Thymus (tissue), 14 donors: ENCODE measurements at places on chromosomes 2 and 18.
A peak's percentile ranks its signal among the peaks of the same experiment; 100 is the strongest.

DNA sequence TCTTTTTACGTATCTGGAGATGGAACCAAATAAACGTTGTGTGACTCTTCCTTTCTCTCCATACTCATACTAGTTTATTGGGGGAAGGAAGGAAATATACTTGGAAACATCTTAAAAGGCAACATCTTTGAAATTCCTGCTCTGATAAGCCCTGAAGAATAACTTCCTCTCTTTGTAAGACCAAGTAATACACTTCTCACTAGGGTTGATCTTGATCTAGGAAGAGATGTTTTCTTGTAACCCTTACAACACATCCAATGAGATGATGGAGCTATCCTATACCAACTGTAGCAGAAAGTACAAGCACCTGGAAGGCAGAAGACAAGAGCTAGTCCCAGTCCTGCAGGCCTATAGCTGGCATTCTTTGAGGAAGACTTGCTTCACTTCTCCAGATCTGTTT, 2.0 kb downstream of the ANKRD44 start:
- DNase-seq = no peak

- no peak for DNase-seq
These were observed 18.3 kb upstream of the SP3 start for GRCh38 chr2:173983391-173983871.

- DNase-seq = no peak
These were observed 267.6 kb downstream of the METTL4 start for GRCh38 chr18:2303517-2304238.

- DNase-seq = no peak
These were observed 5.8 kb downstream of the SCTR start for GRCh38 chr2:119518401-119519056.

GRCh38 chr2:3277748-3278520, 99.7 kb downstream of the EIPR1 start:
- DNase-seq = no peak

- no peak for DNase-seq
These were observed 125.8 kb upstream of the MSTN start for GRCh38 chr2:190188289-190188688.

GRCh38 chr2:124547700-124548099, 522.6 kb downstream of the CNTNAP5 start:
- DNase-seq = no peak

- peak; percentile 31 for DNase-seq
These were observed 466.5 kb downstream of the METTL4 start for GRCh38 chr18:2104620-2105462.

DNA sequence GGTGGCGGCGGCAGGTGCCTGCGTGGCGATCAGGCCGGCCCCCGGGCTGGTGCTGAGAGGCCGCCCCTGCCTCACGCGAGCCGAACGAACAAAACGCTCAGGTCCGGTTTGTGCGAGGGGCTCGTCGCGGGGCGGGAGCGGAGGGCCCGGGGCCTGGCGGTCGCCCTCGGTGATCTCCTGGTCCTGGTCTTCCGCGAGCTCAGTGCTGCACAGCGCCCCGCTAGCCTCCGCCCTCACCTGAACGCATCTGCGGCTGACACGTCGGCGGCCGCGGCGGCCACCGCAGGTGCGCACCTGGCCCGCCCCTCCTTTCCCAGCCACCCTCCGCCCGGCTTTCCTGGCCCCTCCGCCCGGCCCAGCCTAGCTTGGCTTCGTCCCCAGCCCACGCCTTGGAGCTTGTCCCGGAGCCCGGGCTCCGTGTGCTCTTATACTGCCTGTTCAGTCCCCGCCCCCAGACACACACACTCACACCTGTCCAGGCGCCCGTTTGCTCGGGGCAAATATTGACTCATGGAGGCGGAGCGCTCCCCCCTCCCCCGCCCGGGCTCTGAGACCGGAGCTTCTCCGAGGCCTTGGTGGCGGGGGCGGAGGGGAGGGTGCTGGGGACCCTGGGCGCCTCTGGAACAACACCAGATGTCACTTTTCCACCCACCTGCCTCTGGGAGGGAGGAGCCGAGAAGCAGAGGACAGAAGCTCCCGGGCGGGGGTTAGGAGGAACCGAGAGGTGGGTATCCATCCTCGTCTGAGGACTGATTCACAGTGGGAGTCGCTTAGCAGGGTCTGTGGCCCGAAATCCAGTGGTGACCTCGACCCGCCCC, 8.6 kb upstream of the CRYBA2 start:
- no peak for DNase-seq

DNA sequence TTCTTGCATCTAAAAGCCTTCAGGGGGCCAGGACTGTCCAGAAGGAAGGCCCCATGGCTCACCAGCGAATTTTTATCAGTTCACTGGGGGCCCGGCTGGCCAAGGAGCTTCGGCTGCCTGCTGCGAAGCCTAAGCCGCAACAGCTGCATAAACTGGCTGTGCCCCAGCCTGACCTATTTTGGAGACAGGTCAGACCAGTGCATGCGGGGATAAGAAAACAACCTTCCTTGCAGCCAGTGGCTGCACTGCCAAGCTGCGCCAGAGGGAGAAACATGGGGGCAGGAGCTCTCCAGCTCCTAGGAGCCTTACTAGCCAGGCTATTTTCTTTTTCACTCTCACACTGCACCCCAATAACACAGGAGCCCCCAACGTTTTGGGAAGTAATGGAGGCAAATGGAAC, 15.2 kb downstream of the PAX3 start:
- DNase-seq = no peak

GRCh38 chr18:49431165-49431962, 29.1 kb downstream of the DYM start:
- no peak for DNase-seq

DNA sequence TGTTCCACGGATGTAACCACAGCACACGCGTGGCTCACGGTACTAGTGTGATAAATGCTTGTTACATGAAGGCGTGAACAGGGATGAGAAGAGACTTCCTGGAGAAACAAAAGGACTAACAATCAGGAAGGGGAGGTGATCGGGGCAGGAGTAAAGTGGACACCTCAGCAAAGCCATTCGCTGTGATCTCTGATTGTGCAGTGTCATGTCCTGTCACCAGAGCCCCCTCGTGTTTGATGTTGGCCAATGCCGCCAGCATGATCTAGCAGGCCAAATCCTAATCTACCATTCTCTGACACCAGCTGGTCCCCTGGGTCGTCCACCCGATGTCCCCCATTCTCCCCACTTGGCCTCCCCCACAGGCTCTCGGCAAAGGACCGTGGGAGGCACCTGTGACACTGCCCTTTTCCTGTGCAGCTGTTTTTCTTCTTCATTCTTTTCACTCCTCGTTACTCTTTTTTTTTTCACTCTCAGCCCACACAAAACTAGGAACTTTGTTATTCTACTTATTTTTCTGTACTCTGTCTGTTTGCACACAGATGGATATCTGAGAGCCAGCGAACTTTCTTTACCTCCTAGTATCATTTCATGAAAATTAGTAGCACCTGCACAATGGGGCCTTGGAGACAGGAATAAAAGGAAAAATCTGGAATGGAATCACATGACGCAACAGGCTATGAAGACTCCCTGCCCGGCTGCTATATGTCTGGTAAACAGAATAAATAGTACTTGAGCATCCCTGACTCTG, 146.8 kb downstream of the TGIF1 start:
- no peak for DNase-seq

GRCh38 chr2:216004697-216005283, 8.6 kb downstream of the MREG start:
- no peak for DNase-seq

DNA sequence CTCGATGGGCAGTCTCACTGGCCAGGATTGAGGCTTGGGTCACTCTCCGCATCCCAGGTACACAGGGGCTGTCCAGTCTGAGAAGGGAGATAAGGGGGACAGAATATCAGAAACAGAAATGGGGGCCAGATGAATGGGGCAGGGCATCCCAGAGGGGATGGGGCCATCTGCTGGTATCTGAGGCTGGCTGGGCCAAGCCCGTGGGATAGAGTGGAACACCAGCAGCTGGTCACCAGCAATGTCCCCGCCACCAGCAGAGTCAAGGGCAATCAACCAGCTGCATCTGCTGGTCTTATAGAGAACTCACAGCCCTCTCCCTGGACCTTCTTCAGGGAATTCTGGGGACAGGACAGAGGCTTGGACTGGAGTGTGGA, 128.8 kb upstream of the HAAO start:
- no peak for DNase-seq

- DNase-seq = no peak
These were observed 210.9 kb downstream of the DCDC2C start for GRCh38 chr2:3914241-3914640.

- DNase-seq = no peak
These were observed 297.4 kb upstream of the GCFC2 start for GRCh38 chr2:76008001-76008702.

GRCh38 chr2:64786343-64787018, 132.8 kb upstream of the SERTAD2 start:
- no peak for DNase-seq

DNA sequence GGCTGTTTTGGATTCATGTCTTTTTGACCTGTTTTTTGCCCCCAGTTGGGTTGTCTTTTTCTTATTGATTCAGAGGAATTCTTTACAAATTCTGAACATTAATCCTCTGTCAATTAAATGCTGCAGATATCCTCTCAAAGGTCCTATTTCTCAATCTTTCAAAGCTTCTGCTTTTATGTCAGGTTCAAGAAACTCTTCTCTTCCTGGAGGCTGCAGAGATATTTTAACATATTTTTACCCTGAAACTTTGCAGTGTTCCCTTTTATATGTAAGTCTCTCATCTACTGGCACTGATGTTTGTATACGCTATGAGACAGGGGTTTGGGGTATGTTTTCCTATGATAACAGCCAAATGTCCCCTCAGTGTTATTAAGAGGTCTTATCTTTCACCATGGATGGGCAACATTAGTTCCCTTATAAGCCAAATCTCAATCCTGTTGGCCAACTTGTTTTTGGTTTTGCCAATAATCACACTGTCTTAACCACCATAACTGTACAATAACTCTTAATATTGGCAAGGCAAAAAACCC, 159.3 kb downstream of the HDAC4 start:
- no peak for DNase-seq

- DNase-seq = no peak
These were observed 56.5 kb downstream of the TCF7L1 start for GRCh38 chr2:85189606-85190270.

DNA sequence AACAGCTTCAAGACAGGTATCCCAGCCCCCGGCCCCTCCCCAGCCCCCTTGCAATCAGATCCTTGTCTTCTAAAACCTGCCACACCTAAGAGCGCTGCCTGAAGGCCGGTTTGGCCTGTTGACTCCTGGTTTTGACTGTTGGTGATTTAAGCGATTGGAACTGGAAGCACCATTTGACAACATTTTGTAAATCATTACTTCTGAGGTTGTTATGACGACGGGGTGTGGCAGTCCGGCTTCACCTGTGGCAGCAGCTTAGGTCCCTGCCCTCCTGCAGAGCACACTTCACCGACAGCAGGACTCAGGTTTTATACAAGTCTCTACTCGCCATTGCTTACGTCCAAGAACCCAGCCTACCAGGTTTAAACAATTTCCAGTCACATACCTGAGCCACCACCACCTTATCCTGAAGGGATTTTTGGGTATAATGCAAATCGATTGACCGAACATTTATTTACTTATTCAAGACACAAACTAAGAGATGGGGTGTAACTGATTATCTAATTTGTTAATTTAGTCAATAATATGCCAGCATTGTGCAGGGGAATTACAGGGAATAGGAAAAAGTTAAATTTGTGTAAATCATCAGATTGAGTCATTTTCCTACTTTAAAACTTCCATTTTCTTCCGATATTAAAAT, 707 bp upstream of the DGUOK start:
- DNase-seq = no peak

- no peak for DNase-seq
These were observed 138.6 kb downstream of the B3GNT2 start for GRCh38 chr2:62334440-62335058.

- no peak for DNase-seq
These were observed 4.7 kb downstream of the RTKN start for GRCh38 chr2:74436848-74437695.

GRCh38 chr2:238113611-238114010, 13.5 kb downstream of the ESPNL start:
- DNase-seq = no peak

DNA sequence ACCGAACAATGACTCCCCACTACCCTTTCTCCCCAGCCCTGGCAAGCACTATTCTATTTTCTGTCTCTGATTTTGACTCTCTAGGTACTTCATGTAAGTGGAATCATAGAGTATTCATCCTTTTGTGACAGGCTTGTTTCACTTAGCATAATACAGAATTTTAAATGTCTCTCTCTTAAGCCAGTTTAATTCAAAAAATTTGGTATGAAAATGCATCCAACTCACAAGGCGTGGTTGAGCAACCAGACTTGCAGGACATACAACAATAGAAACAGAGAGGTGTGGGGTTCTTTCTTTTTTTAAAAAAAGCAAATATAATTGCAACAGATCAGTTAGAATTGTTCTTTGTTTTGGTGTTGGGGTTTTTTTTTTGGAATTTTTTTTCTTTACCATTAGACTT, 47.6 kb upstream of the TMEM87B start:
- DNase-seq = no peak

GRCh38 chr2:12417786-12418185, 298.9 kb upstream of the TRIB2 start:
- DNase-seq = no peak

DNA sequence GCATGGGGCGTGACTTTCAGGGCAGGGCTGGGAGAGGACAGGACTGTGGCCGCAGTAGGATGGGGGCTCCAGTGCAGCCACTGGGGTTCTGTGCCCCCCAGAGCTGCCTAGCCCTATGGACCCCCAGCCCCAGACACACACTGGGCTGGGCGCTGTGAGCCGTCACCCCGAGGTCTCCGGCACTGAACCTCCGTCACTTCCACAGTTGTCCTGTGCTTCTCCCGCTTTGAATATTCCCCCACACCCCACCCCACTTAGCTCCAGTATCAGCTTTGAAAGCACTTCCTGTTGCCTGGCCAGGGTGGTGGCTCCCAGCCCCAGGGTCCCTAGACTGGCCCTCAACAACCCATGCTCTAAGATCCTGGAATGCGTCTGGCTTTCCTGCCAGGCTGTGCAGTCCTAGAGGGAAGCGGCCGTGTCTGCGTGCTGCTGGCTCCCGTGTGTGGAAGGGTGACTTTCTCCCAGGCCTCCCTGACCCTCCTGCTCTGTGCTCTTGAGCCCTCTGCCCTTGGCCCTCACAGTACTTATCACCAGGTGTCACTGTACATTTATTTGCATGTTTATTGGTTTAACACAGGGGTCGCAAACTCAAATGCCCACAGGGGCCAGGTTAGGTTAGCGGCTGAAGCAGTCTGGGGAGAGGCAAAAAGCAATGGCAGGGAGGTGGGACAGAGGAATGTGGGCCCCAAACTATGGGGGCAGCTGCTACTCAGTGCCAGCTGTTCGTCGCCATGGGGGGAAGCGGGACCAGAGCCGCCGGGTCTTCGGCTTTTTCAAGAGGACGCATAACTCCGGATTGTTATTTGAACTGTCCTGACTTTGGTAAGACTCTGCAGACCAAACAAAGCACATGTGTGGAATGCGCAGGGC, 9.9 kb downstream of the OBSL1 start:
- no peak for DNase-seq

- no peak for DNase-seq
These were observed 1.1 kb downstream of the SEPTIN2 start for GRCh38 chr2:241316825-241317224.

DNA sequence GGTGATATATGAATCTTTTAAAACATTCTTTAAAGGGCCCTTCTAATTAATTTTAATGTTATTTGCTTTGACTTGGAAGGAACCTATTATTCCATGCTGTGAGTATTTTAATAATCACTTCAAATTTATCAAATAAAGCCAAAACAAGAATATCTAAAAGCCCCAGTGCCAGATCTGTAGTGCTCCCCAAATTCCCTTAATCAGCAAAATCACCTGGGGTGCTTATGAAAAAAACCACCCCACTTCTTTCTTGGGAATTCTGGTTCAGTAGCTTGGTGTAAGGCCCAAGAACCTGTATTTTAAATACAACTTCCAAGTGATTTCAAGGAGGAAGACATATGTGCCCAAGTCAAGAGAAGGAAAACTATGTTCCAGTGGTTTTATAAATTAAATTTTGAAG, 202.4 kb upstream of the OSR1 start:
- DNase-seq = no peak
